ENCODE measurements at places on chromosomes 11 and 22. TPM values are rescaled to one million over a fixed set of nuclear protein-coding genes. Genes with fewer than 3 reads are reported as not detected.

GRCh38 chr22:44112191-44112590, 68.5 kb upstream of the PARVG start:
- DNase-seq, result no peak

DNA sequence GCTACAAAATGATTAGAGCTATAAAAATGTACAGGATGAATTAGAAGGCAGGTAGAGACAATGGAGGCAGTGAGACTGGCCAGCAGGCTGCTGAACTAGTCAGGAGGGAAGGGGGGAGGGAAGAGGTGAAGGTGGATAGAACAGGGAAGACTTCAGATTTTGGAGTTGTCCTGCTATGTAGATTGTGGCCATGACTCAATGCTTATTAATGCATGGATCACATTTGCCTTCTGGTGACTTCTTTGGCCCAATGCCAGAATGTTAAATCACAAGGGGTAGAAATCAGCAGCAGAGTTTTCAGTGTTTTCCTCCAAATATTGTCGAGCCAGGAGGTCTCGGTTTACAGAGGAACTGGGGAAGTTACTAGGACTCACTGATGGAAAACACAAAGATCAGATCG, 346.6 kb downstream of the AASDHPPT start:
- no peak for DNase-seq

The ACRV1 gene
- polyA plus RNA-seq, result 0.27 TPM

- no peak for DNase-seq
Observed at GRCh38 chr11:35246745-35247144, 107.8 kb downstream of the CD44 start.

- DNase-seq, result no peak
Observed at GRCh38 chr22:43060183-43060582, 29.0 kb downstream of the TTLL1 start.

- no peak for DNase-seq
Observed at GRCh38 chr11:88709567-88709966, 356.2 kb downstream of the GRM5 start.

- DNase-seq, result no peak
Observed at GRCh38 chr11:3927129-3927796, 71.8 kb downstream of the STIM1 start.

The SPDYC gene
- polyA plus RNA-seq, result not detected

The MRGPRX3 gene
- polyA plus RNA-seq, result not detected

The FUT4 gene
- polyA plus RNA-seq, result 21.6 TPM

- no peak for DNase-seq
Observed at GRCh38 chr11:80521592-80521991, 1080.8 kb upstream of the TENM4 start.

DNA sequence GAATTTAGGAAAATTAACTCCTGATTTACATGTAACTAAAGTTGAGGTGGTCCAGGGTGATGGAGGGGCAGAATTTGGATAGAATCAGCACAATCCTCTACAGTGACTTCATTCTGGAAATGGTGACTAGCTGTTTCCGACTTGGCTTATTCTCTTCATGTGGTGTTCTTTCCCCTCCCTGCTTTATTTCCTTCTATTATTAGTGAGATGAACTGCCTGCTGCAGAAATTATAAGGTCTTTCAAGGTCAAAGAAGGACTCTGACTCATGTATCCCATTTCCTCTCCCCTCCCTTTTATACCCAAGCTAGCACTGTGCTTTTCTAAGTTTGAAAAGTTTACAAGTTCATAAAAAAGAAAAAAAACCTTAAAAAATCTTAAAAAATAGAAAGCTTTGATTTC, 12.2 kb upstream of the MRPL17 start:
- DNase-seq, result no peak

DNA sequence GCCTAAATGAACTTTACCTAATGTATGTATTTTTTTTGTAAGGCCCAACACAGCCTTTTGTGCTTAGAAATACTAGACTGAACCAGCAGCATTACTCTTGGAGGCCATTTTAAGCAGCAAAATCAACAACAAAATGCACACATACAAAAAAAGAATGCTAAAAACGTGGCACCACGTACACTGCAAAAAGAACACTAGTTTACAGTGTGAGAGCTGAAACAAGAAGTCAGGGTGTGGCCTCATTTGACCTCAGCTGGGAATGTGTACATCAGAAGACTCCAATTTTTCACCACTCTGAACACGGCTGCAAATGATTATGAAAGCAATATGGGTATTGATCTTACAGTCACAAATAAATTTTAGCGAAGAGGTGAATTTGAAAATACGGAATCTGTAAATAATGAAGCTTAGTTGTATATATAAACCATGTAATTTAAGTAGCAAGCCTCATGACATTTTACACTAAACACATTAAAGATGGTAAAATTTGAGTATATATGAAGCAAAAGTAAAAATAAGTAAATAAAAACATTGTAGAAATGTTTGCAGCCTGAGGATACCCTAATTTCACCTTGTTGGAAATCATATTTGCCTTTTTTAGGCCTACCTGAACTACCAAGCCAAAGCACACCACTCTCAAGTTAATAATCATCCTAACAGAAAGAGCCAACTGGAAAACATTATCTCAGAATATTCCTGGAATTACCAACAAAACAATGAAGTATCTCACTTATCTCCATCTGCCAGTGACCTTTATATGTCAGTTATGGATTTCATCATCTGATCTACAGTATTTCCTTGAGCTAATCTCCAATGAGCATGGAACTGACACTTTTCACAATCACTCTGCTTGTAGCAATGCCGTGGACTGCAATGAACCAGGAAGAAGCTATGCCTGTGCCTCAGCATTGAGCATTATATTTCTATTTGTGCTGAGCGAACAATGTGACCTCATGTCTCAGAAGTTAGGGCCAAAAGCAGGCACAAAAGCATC, 319.5 kb upstream of the FAT3 start:
- no peak for DNase-seq

GRCh38 chr22:24510637-24511625, 15.8 kb downstream of the UPB1 start:
- DNase-seq, result peak; percentile 83

DNA sequence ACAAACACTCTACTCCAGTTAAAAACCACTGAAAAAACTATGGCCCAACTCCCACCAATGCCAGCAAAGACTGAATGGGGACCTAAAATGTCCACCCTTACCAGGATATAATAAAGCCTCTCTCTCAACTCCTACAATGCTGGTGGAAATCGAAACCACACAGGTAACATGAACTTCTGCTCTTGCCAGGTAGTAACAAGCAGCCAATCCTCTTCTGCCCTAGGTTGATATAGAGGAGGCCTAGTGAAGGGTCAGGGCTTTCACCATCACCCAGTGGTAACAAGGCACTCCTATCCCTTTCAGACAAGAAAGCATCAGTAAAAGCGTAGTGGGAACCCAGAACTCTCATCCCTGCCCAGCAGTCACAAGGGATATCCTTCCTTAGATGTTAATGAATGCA, 22.6 kb downstream of the DCUN1D5 start:
- DNase-seq, result no peak

GRCh38 chr11:9145283-9145682, 53.9 kb upstream of the SCUBE2 start:
- no peak for DNase-seq

The USH1C gene
- polyA plus RNA-seq, result 269 TPM

The NLRP14 gene
- polyA plus RNA-seq, result 0.82 TPM

- peak; percentile 69 for DNase-seq
Observed at GRCh38 chr22:33519071-33519973, 401.0 kb downstream of the LARGE1 start.

The PTGDR2 gene
- polyA plus RNA-seq, result 5.0 TPM

DNA sequence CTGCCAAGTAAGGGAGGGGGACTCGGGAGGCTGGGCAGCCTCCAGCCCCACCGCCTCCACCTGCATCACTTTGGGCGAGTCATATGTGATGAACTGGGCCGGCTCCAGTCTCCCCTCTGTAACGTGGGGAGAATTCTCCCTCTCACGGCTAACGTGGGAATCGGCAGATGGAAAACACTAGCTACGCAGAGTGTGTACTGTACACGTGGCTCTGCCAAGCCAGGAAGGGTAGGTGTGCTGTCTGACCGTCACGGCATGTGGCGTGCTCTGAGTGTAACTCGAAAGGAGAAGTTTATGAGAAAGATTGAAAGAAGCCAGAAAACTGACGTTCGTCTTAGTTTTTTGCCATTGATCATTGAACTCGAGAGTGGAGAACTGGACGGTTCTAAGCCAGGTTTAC, 13.7 kb downstream of the TRMU start:
- DNase-seq, result no peak

- peak; percentile 46 for DNase-seq
Observed at GRCh38 chr11:116879800-116880625, 42.6 kb upstream of the APOA1 start.

The SHANK3 gene
- polyA plus RNA-seq, result 16.7 TPM

- no peak for DNase-seq
Observed at GRCh38 chr11:120511820-120512738, 531 bp downstream of the GRIK4 start.

DNA sequence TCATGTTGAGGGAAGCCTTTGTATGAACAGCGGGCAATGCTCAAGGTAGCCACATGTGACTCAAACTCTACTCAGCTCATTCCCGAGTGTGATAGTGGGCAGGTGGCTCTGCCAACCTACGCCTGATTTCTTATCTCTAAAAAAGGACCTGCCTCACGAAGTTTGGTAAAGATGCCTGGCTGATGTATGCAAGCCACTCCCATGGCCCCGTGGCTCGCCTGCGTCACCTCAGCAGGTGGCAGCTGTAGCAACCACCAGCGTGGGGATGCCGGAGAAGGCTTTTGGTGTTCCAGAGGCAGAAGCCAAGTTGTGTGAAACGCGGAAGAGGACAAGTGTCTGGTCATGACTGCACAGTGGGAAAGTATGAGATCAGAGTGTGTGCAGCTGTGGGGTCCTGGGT, 5.4 kb downstream of the FADS2 start:
- DNase-seq, result no peak

DNA sequence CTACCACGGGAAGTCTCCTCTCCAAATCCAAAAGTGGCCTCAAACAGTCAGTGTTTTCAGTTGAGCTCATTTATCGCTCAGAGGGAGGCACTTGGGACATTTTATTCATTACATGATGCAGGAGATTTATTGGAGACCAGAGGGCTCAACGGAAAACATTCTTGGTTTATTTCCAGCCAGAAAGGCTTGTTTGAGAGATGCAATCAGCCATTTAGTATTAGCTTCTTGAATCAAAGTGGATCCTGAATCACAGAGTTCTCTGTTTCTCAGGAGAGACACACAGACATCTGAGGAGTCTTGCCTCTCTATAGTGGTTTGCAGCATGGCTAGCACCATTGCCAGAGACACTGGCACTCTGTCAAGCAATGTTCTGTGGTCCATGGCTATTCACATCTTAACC, 31.5 kb downstream of the CD44 start:
- DNase-seq, result no peak

DNA sequence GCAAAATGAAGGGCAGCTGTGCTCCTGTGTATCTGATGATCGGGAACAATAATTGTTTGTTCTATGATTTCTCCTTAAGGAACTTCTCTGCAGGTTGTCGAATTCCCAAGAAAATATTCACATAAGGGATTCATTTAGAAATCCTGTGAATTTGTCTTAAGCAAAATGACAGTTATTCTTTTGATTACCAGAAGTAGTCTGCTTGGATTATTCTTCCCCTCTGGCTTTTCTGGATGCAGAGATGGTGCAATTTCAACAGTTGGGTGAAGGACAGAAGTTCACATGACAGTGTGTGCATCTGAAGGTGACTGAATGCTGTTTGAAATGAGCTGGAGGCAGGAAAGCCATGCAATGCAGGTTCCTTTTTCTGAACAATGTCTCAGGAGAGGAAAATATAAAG, 137.2 kb upstream of the MTMR2 start:
- DNase-seq, result no peak

- DNase-seq, result peak; percentile 77
Observed at GRCh38 chr11:10322830-10323792, 18.2 kb downstream of the ADM start.

DNA sequence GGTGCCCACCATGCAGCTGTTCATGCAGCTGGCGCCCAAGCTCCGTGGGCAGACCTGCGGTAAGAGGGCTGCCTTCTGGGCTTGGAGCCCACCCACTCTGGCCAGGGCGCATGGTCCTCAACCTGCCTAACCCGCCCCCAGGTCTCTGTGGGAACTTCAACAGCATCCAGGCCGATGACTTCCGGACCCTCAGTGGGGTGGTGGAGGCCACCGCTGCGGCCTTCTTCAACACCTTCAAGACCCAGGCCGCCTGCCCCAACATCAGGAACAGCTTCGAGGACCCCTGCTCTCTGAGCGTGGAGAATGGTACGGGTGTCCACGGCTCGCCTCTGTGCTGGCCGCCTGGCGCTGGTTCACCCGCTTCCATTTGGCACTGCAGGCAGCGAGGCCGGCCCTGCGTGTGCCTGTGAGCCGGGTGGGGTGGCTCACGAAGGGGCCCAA, 11.0 kb downstream of the MUC5AC start:
- no peak for DNase-seq

DNA sequence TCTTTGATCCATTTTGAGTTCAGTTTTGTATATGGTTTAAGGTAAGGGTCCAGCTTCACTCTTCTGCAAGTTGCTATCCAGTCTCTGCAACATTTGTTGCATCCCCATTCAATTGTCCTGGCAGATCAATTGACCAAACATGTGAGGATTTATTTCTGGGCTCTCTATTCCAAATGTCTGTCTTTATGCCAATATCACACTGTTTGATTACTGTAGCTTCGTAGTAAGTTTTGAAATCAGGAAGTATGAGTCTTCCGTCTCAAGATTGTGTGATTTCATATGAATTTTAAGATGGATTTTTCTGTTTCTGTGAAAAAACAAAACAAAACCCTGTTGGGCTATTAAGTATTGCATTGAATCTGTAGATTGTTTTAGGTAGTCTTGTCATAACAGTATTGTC, 17.0 kb downstream of the APLP2 start:
- DNase-seq, result no peak

The VSTM5 gene
- 1.9 TPM for polyA plus RNA-seq

The TRIM51 gene
- polyA plus RNA-seq, result not detected

- no peak for DNase-seq
Observed at GRCh38 chr11:75858613-75859012, 43.6 kb downstream of the UVRAG start.

- no peak for DNase-seq
Observed at GRCh38 chr11:85867751-85868150, 12.6 kb downstream of the CCDC83 start.

DNA sequence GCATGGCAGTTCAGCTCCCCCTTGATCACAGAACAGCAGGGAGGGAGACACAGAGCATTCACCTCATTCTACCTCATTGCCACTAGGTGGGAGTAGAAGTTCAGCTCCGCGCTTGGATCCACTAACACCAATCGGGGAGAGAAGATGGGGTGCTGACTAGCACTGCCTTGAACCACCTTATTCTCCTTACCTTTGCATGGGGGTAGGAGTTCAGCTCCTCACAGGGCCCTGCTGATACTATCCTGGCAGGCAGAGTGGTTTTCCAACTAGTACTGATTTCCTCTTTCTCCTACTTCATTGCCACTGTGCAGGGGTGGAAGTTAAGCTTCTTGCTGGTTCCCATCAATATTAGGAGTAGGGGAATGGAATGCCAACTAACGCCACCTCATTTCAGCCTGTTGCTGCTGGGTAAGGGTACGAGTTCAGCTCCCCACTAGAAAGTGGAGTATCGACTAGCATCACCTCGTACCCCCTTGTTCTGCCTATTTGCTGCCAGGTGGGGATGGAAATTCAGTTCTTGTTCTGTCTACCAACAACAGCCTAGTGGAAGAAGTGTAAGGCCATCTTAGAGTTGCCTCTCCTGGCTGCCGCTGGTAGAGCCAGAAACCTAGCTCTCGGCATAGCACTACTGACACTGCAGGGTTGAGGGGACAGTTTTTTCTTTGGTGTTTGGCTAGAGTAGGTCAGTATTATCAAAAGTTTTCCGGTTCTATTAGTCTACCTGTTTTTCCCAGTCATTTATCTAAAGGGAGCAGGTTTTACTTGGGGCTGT, 550.9 kb upstream of the CCDC90B start:
- peak; percentile 16 for DNase-seq

The CST6 gene
- polyA plus RNA-seq, result 1.7 TPM

GRCh38 chr11:5242208-5242607, 7.4 kb downstream of the HBG1 start:
- DNase-seq, result no peak
